Activated T-helper 1 cell treated with anti-CD3 and anti-CD28 coated beads, Interleukin-2, amount 50 U/mL, for 16 hours (primary cell): ENCODE measurements at places on chromosomes 2 and 18.

GRCh38 chr2:88658881-88659537 is 31.7 kb upstream of the EIF2AK3 start:
- no peak for DNase-seq

DNA sequence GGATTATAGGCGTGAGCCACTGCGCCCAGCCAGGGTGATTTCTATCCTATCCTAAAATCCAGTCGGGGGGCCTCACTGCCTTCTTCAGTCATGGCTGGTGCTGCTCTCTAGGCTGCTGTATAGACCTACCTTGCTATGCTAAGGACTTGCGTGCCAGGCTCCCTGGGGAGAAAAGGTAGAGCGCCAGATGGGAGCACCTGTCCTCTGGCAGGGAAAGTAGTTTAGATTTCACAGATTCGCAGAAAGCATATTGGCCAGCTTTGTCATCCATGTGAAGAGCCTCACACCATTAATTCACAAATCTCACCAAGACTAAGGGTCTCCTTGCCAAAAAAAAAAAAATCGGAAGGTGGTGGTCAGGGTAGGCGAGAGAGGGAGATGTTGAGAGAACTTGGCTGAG is 217.6 kb downstream of the ATAD2B start:
- no peak for DNase-seq

DNA sequence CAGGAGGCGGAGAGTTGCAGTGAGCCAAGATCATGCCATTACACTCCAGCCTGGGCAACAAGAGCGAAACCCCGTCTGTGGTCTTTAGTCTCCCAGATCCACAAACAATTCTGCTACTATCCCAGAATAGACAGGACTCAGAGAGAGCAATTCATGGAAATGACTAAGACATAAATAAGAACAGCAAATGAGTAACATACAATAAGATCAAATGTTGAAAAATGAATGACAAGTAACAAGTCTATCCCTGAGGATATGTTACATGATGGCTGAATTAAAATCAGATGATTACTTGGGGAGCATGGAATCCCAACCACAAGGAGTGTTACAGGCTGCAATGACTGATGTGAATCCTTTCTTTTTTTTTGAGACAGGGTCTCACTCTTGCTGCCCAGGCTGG is 10.3 kb downstream of the ARL5A start:
- DNase-seq = no peak

- DNase-seq = no peak
Measured at GRCh38 chr2:120410487-120410886, 64.6 kb downstream of the INHBB start.

- no peak for DNase-seq
Measured at GRCh38 chr18:404061-404636, 96.4 kb downstream of the COLEC12 start.

- DNase-seq = no peak
Measured at GRCh38 chr2:47950340-47951301, 44.3 kb upstream of the FBXO11 start.

DNA sequence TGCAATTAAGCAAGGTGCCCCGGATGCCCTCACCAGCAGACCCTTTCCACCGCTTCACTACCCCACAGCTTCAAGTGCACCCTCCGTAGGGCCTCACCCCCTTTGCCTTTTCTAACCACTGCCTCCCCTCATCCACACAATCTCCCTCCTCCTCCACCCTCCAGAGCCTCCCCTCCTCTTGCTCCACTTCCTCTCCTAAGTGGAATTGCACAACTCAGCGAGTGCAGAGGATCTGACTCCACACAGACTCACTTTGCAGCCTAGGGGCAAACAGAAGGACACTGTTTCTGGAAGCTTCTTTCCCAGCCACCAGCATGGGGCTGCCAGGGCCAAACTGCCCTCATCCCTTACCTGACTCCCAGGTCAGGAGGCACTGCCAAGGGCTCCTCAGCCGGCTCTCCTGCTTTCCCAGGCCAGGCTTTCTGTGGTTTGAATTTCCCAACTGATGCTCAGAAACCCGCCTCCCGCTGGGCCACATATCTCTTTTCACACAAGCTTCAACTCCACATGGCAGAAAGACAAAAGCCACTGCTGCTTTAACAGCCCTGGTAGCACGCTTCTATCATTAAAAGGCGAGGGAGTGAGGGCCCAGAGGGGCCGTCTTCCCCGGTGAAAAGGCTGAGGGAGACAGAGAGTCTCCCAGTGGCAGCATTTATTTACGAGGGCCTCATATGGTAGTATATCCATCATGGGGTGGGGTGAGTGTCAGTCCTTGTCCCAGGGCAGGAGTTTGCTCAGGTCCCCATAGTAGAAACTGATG is 74.7 kb upstream of the MGAT4A start:
- no peak for DNase-seq

DNA sequence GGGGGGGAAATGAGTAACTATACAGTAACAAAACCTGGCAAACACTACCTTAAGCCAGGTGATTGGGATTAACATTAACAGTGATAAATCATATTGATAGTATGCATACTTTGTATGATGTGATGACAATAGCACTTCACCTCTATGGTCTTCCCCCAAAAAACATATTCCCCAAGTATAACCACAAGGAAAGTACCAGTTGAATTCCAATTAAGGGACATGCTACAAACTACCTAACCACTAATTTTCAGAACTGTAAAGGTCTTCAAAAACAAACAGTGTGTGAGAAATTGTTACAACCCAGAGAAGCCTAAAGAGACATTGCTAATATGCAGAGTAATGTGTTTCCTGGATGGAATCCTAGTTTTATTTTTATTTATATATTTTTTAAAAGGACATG is 152.4 kb downstream of the ZRANB3 start:
- DNase-seq = no peak

DNA sequence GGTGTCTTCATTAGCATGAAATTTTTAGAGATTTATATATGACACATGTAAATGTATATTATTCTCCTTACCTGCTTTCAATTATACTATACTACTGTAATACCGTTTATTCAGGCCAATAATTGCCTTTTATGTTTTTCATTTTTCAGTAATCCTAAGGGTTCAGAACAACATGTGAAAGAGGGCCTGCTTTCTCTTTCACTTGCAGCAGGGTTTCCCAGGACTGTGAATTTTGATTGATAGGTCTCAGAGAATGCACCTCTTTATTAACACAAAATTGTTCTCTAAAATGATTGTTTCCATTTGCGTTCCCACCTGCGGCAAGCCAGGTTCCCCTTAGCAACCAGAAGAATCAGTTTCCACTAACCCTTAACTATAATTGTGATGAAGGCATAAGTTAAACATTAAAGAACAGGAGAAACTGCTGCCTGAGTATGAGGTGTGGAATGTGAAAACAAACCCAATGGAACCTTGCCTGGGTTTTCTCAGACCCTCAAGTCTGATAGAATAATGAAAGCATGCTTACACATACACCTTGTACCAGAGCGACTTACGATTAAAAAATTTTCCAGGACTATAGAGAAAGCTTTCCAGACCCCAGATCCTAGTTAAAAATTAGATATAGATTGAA is 1591.2 kb upstream of the LRRTM1 start:
- DNase-seq = no peak

GRCh38 chr2:10345126-10345525 is 42.4 kb downstream of the HPCAL1 start:
- no peak for DNase-seq

GRCh38 chr18:13390711-13391110 is 172.2 kb downstream of the LDLRAD4 start:
- DNase-seq = no peak

DNA sequence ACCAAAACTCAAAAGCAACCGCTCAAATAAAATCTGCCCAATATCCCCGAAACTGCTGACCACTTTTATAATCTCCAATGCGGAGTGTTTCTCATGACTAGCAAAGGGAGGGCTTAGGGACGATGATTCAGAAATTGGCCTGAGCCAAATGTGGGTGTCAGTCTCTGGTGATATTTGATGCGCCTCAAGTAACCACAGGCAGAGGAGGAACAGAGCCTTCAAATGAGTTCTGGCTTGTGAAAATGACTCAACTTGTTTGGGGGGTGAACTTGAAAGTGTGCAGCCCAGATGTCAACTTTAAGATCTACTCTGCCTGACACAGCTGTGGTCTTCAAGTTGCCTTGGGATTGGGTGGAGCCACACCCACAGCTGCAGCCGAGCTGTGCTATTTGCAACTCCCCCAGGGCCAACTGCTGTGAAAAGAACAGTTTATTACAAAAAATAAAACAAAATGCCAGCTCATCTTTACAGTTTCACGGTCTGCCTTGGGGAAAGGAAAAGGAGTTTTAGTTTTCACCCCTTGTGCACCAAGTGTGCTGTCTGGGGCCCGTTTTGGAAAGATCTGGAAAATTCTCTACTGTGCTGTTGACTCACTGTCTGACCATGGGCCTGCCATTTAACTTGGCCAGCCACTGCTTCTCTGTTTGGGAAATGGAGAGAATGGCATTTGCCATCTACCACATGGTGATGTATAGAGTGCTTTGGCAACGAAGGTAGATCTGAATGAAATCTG is 222.1 kb downstream of the MTX2 start:
- DNase-seq = no peak

GRCh38 chr18:2529154-2529553 is 42.2 kb downstream of the METTL4 start:
- no peak for DNase-seq

GRCh38 chr18:68779169-68779568 is 18.7 kb upstream of the CCDC102B start:
- no peak for DNase-seq

DNA sequence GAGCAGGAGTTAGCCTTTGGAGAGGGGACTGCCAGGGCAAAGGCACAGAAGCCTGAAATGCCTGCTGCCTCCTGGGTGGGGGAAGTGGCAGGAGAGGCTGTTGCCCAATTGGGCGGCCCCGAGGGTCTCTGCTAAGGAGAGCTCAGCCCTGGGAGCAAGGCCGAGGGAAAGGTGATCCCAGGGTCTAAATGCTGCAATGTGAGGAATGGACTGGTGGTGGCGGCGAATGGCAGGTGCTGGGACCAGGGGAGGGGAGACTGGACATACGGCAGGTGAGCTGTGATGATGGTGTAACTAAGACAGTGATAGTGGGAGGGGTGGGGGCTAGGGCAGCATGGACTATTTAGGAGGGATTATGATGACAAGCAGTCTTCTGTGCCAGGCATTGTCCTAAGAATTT is 104.0 kb downstream of the DYSF start:
- no peak for DNase-seq

DNA sequence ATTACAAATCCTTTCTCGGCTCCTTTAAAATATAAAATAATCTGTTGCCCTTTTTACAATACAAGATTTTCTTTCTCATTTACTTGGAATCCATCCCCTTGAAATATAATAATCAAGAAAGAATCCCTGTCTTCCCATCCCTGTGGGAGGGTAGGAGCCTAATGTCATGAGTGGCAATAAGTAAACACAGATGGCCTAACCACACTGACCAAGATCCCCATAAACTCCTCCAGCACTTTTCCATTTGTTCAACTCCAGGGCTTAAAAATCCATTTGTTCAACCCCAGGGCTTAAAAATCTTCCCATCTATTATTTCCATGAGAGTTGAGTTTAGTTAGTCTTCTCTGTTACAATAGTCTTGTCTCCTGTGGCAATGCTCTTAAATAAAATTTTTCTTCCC is 297.6 kb downstream of the CDH7 start:
- DNase-seq = no peak

DNA sequence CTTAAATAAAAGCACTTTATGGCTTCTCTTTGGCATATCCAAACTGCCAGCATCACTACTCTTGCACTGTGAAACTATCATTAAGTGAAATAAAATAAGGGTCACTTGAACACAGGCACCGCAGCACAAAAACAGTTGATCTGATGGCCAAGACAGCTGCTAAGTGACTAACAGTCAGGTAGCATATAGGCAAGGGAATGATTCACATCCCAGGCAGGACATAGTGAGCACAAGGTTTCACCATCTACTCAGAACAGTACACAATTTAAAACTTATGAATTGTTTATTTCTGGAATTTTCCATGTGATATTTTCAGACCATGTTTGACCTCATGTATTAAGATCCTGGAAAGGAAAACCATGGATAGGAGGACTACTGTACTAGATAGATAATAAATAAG is 214.2 kb downstream of the MREG start:
- DNase-seq = no peak

- DNase-seq = no peak
Measured at GRCh38 chr2:47002480-47003381, 87.1 kb upstream of the MCFD2 start.

DNA sequence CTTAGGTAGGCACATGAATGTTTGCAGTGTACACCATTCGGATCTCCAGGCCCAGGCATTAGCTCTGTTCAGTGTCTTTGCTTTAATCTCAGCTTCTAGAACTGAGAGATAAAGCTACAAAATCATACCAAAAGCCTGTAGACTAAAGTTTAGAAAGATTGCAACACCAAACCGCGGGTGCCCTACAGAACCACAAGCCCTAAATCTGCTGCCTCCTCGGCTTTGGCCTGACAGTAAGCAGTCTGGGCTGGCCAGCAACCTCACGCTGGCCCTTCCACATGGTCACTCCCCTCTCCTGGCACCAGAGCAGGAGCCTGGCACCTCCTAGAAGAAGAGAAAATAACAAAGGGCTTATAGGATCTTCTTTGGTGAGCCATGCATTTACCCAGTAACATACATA is 8.9 kb upstream of the OSR1 start:
- DNase-seq = no peak

DNA sequence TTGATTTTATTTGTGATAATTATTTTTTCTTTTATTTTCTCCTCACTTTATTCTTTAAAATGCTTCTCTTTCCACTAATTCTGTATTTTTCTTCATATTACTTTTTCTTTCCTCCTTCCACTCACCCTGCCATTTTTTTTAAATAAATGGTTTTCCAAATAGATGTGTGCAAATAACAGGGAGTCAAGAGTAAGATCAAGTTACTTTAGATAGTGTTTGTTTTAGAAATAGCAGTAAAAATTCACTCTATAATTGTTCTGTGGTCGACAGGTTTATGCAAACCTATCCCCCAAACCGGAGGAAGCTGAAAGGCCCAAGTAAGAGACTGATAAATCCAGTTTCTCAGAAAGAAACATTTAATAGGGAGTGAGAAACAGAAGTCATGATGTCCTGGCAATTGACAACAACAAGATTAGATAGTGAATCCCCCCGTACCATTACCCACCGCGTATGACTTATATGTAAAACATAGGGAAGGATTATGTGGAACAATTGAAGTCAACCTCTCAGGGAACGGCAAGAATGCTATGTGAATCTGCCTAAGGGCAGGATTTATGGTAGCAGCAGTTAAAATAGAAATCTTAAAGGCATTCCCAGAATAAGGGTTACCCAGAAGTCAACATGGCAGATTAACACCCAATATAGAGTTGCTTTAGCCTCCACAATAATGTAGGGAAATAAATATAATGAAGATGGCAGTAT is 75.5 kb downstream of the KYNU start:
- DNase-seq = no peak
